ENCODE measurements at places on chromosomes 2 and 18.

- no peak for DNase-seq
Observed at GRCh38 chr2:225797394-225797793, 397.9 kb downstream of the NYAP2 start.

DNA sequence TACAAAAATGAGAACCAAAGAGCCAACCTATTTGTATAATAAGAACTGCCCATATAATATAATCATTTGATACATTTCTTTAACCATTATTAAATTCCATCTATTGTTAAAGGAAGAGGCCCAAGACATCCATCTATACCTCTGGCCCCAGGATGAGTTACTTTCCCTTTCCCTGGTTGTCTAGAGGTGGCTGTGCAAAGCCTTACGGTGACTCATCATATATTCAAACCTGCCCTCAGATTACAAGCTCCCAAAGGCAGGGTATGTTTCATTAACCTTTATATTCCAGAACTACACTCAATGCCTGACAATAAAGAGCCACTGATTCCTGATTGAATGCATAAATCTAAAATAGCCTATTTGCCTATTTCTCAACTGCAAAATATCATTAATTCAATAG lies 105.8 kb upstream of the PID1 start:
- DNase-seq, result no peak

DNA sequence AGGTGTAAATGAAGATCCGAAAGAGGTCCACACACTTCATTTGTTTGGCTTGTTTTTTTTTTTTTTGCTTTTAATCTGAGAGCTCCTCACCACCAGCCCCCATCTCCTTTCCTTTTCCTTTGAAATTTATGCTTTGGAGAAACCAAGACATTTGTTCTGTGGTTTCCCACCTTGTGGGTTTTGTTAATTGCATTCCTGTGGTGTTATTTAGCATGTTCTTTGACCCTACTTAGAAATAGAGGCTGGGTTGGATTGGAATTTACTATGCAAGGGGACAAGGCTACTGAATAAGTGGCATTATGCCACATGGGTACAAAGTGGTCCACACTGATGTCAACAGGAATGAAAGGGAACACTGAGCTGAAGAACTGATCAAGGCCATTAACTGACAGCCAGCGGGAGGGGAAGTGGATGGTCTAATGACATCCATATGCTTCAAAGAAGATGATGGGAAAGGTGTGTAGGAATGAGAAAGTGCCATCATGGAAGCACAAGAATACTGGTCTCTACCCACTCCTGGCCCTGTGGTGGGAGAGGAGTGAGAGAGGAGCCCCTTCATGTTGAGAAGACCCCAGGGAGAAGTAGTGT lies 8.9 kb downstream of the CCL20 start:
- DNase-seq, result no peak

GRCh38 chr2:143229952-143230351 lies 100.7 kb downstream of the ARHGAP15 start:
- no peak for DNase-seq

- DNase-seq, result no peak
Observed at GRCh38 chr18:13562494-13563029, 163.8 kb downstream of the FAM210A start.

- no peak for DNase-seq
Observed at GRCh38 chr2:184683911-184684310, 85.6 kb downstream of the ZNF804A start.

GRCh38 chr18:57220930-57221483 lies 74.1 kb downstream of the BOD1L2 start:
- DNase-seq, result no peak

- no peak for DNase-seq
Observed at GRCh38 chr18:57806978-57807285, 3.8 kb upstream of the ATP8B1 start.

GRCh38 chr2:29650631-29651097 lies 270.7 kb downstream of the ALK start:
- no peak for DNase-seq

- no peak for DNase-seq
Observed at GRCh38 chr2:16288371-16289112, 348.2 kb downstream of the MYCN start.

DNA sequence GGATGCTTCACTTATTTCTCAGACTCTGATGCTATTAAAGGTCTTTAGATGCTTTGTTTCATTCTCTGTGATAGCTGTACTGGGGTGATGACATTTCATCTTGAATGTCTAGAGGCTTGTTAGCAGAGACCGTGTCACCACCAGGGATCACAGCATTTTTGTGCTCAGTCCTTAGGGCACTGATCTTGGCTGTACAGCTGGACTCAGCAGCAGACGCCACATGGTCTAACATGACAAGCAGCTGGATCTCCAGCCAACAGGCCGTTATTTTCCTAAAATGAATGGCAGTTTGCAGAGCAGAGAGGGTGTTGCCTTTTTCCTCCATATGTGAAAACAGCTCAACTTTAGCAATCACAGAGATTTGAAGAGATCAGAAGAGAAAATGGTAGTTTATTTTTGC lies 491.8 kb downstream of the CDH2 start:
- no peak for DNase-seq
